ENCODE measurements at places on chromosomes 1 and 21.
A peak's percentile ranks its signal among the peaks of the same experiment; 100 is the strongest.

GRCh38 chr21:34715518-34715917 lies 46.7 kb downstream of the CLIC6 start:
- DNase-seq: no peak

GRCh38 chr1:54377040-54377691 lies 29.0 kb downstream of the SSBP3 start:
- peak; percentile 29 for DNase-seq

DNA sequence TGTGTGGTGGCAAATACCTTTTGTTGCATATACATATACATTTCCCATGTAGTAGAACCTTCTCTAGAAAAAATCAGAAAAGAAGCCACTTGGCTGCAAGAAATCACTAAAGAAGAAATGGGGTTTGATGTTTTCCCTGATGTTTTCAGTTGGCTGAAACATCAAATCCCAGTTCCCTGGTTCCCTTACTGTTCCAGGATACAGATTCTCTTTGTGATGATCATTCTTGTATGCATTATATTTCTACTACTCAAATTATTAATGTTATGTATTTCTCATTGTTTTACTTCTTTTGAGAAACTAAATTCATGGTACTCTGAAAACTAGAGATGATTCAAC lies 7.6 kb downstream of the RNU1-2 start:
- no peak for DNase-seq

- no peak for DNase-seq
Observed at GRCh38 chr1:82045221-82045620, 244.5 kb downstream of the ADGRL2 start.

- no peak for DNase-seq
Observed at GRCh38 chr21:43278359-43278758, 109.6 kb downstream of the CRYAA start.

- no peak for DNase-seq
Observed at GRCh38 chr1:14596591-14596990, 1.9 kb upstream of the KAZN start.

- peak; percentile 90 for DNase-seq
Observed at GRCh38 chr1:93878889-93879586, at the start of gene DNTTIP2. Gene DNTTIP2, minus strand, starts transcription at chr1:93879206. Its CDS starts 58 bp downstream, at chr1:93879148.

DNA sequence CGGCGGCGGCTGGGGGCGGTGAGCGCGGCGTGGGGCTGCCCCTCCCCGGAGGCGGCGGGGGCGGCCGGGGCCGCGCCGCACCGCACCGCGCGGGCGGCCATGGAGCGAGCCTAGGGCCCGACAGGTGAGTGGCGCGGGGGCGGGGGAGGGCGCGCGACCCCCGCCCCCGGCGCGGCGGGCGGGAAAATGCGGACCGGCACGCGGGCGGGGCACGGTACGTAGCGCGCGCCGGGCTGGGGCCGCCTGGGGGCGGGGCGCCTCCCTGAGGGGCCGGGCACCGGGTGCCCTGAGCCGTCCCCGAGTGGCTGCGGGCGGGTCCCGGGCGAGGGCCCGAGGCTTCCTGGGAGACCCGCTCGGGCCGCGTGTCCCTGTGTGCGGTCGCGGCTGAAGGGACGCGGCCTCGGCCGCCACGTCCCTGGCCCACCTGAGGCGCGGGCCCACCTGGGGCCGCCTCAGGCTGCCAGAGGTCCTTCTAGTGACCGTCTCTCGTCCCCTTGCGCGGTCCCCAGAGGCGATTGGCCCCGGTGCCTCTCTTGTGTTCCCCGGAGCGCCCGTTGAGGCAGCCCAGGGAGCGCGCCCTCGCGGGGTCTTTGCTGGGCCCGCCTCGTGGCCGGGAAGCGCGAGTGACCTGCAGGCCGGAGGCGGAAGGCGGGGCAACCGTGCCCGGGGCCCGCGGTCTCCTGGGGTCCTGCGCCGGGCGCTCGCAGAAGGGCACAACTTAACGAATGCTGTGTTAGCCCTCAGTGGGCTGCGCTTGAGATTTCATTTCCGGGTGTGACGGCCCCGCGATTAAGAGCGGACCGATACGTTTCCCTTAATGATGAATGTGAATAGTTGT lies 500 bp downstream of the FAM20B start:
- peak; percentile 67 for DNase-seq

- DNase-seq: peak; percentile 14
Observed at GRCh38 chr1:48617252-48617651, 145.2 kb upstream of the SPATA6 start.

DNA sequence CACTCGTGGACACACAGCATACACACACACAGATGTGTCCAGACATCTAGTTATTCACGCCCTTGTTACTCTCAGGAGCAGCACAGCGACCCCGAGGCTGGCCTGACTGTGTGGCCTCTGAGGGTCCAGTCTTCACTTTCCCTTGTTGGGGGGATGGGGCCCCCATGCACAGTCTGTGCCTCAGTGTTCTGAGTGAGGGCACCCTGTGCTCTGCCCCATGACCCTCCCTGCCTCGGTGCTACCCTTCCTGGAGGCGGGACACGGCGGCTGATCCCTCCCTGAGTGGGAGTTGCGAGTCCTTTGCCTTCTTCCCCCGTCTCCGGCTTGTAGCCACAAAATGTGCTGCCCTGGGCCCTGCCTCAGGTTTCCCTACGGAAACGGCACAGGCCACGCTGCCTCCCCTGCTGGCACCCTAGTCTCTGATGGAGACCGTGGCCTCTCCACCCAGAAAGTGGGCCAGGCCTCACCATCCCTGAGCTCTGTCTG lies 8.6 kb downstream of the CSTB start:
- DNase-seq: no peak

DNA sequence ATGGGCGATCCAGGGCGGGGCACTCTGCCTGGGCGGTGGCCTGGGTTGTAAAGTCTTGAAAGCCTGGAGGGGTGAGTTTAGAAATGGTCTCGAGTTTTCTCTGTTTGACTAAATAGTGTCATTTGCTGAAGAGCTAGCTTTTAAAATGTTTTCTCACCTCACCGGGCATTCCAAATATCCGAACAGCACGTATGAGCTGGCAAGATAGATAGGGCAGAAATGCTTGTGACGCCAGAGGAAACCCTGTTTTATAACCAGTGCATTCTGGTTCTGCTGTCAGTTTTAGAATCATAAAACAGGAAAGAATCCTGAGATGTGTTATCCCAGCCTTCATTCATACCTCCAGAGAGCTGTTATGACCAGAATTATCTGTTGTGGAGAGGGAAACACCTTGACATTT lies 725 bp downstream of the RTCA start:
- peak; percentile 11 for DNase-seq

GRCh38 chr1:116372651-116373430 lies at the start of gene ATP1A1:
Gene ATP1A1, plus strand, starts transcription at chr1:116373244. Its CDS starts 268 bp downstream, at chr1:116373512.
- DNase-seq: peak; percentile 93

DNA sequence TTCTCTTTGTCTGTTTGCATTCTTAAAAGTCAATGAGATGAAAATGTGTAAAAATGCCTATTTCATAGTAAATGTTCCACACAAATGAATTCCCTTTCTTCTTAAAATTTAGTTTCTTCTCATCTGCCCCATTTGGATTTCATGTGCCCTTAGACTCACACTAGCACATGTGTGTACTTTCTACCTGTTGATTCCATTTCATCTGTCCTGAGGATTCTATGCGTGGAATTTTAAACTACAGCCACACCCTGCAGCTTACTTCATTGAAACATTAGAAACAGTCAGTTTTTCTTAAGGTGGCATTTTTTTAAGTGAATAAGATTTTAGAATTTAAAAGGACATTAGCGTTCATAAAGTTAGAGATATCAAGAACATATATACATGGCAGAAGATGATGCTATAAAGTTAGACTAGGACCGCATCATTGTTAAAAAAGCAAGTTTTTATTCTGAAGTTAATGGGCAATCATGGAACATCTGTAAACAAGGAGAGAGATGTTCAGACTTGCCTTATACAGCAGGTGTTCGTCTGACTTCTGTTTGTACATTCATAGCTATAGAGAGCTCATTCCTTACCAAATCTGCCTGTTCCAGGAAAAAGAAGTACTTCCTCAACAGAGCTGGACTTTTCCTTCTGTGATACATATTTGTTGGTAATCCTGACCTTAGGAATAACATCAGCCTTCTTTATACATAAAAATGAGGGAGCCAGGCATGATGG lies 3.9 kb upstream of the TUT4 start:
- DNase-seq: no peak

- DNase-seq: no peak
Observed at GRCh38 chr1:196577386-196577785, 30.9 kb downstream of the KCNT2 start.

DNA sequence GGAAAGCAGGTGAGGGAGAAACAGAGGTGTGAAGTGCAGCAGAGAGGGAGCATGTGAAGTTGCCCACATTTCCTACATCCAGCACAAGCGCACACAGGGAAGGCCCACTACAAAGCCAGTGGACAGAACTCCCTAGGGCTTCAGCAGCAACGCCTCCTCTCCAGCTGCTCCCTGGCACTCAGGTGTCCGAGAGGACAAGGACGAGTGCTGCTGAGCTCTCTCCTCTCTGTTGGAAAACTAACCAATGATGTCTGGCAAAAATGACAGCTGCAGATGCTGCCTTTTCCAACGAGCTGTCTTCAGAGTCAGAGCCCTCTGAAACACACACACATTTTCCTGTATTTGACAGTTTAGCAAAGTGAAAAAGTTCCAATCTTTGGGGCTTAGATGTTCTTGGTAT lies 86.8 kb downstream of the HSF2BP start:
- DNase-seq: no peak

- no peak for DNase-seq
Observed at GRCh38 chr21:44569861-44570517, 3.5 kb upstream of the KRTAP10-4 start.

GRCh38 chr21:38988509-38989378 lies 183.0 kb downstream of the ETS2 start:
- DNase-seq: no peak

DNA sequence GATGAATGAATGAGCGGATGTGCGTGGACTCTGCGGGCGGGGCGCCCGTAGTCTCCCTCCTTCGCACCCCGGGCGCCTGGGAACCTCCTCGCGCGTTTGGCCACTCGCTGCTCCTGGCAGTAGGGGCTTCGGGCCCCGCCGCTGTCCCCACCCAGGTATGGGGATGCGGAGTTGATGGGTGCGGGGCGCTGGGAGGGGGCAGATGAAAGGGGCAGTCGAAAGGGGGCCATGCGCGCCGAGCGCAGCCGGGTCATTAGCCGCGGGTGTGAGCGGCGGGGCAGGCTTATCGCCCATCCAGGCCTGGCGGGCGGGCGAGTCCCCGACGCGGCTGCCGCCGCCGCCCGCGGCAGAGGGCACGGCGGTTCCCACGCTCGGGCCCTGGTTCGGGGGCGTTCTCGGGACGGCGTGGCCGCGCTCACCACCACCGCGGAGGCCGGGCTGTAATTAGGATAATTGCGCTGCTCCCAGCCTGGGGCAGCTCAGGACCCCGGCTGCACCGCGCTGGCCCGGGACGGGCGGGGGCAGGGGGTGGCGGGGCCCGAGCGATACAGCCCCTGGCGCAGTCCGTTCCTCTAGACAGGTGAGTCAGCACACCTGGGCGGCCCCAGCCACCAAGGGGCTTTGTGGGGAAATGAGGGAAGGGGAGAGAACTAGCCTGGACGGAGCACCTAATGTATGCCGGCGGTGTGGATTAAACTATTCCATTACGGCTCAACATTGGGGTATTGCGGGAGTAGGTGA lies 22.1 kb upstream of the CITED4 start:
- DNase-seq: no peak
